Stimulated activated CD8-positive, alpha-beta memory T cell treated with anti-CD3 and anti-CD28 coated beads, Interleukin-15, amount 100 ng/mL, for 1 hour (primary cell): ENCODE measurements at places on chromosomes 6 and 20.

- no peak for DNase-seq
Measured at GRCh38 chr6:45687570-45687969, 309.8 kb upstream of the SUPT3H start.

DNA sequence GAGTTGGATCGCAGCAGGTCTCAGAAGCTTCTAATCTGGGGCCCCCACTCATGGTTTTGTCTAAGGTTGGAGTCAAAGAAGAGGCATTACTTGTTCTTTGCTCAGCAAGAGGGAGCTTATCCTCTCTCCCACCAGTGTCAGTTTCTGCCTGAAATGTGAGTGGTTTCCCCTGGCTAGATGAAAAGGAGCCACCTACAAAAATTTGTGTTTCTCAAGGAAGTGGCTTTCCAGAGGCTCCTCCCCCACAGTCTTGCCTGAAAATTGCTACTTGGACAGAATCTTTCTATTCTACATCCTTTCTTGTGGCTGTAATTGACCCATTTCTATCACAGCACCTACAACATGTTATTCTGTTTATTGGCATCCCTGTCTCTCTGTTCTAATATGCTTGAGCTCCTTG, 37.9 kb downstream of the SCML4 start:
- DNase-seq = no peak

GRCh38 chr6:105045526-105045925, 88.6 kb downstream of the LIN28B start:
- DNase-seq = no peak

- no peak for DNase-seq
Measured at GRCh38 chr6:26445934-26446667, 5.8 kb downstream of the BTN3A3 start.

DNA sequence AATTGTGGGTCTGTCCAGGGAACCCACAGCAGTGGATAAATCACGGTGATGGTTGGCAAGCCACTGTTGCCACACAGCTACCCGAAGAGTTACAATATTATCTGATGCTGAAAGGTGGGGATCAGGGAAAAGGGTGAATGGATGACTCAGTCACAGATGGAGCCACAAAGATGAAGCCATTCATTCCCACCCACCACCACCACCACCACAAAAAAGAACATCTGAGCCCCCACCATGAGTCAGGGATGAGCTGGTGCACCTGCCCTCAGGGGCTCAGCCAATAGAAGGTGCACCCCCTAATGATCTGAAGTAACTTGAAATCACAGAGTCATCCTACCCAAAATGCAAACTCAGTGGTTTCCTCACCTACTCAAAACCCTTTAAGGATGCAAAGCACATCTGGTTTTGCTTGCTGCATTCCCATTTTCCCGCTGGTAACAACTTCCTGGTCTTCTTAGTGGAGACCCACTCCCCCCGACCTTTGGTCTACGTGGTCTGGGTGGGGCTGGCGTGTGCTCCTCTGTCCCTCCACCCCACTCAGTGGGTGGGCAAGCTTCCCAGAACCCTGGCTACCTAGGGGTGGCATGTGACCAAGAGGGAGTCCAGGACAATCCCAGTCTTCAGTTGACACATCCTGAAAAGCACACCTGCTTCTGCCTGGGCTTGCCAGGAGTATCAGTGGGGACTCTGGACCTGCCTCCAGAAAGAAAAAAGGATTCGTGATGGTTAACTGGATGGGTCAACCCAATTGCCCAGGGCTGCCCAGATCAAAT, 125.5 kb downstream of the ANKRD60 start:
- no peak for DNase-seq

DNA sequence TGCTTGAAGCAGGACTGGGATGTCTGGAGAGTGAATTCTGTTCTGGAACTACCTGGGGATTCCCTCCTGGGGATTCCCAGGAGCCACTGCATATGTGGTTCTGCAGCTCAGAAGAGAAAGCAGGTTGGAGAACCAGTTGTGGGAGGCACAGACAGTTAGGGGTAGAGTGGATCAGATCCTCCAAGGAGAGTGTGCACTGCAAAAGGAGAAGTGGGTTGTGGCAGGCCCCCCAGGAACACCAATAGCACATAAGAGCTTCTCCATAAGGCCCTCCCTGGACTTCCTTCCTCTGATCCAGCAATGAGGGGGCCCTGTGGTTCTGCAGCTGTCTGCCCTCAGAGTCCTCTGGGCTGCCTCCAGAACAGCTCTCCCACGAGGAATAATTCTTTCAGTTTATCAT, 369.2 kb upstream of the CNR1 start:
- no peak for DNase-seq

- no peak for DNase-seq
Measured at GRCh38 chr6:5334341-5334740, 73.0 kb downstream of the FARS2 start.

- no peak for DNase-seq
Measured at GRCh38 chr6:34834789-34835518, 43.1 kb downstream of the BLTP3A start.

DNA sequence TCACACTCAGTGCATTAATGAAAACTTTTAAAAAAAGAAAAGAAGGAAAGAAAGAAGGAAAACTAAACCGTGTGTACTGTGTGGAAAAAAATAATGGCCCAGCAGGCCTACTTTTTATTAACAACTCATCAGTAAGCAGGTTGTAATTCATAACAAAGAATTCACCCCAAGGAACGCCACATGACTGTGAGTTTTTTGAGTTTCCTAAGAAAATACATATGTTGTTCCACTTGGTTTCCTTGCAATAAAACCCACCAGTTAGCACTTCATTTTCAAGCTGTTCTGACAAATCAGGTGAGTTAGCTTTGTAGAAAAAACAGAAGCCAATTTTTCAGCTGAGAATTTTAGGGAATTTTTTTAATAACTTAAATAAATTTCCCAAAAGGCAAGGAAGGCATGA, 259.3 kb upstream of the TBX18 start:
- DNase-seq = no peak

GRCh38 chr20:61353261-61354000, 101.4 kb downstream of the CDH4 start:
- DNase-seq = no peak

DNA sequence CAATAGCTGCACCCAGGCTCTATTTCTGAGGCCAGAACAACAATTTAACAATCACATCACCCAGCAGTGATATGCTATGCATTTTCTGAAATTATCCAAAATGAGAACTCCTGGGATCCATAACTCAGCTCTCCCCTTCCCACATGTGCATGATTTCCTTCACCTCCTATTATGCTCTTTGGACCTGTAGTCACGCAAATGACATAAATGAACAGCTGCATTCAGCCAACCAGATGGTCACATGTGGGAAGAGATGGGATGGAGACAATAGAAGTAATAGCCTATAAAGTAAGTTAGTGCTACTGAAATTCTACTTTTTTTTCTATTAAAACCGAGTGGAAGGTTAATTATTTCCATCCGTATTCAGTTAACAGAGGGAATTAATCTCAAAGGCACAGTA, 662.1 kb upstream of the ID4 start:
- no peak for DNase-seq
